ENCODE measurements at places on chromosomes 12 and 14.

GRCh38 chr12:20339060-20339459 is 29.3 kb upstream of the PDE3A start:
- no peak for DNase-seq

DNA sequence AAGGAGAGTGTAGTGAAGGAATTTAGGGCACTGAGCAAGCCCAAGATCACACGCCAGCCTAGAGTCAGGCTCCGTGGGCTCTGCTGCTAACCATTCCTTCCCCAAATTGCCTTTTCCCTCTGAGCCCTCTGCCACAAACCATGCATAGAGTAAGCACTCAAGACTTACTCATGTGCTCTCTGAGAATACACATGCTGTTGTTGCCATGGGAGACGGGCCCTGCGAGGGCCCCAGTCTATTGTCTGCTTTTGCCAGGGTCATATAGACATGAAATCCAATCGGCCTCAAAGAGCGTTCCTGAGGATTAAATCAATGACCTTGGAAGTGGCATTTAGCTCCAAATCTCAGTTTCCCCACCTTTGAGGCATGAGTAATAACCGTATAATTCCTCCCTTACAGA is 48.7 kb upstream of the WSCD2 start:
- no peak for DNase-seq

DNA sequence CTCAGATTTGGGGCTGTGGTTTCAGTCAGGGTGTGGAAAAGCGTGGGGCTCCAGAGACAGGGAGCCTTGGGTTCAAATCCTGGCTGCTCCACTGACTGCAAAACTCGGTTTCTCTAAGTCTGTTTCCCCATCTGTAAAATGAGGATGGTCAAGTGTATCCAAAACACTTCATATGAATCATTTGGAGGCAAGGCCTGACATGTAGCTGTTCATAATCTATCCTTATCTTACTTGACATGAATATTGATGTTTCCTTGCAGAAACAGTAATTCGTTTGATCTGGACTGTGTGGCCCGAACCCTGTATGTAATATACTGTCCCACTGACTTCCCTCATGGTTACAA is 1.5 kb upstream of the CCDC63 start:
- no peak for DNase-seq

- no peak for DNase-seq
Measured at GRCh38 chr12:18658829-18659228, 79.0 kb downstream of the PLCZ1 start.

GRCh38 chr14:47539031-47539461 is 136.4 kb downstream of the MDGA2 start:
- DNase-seq: no peak

GRCh38 chr14:74563233-74563585 is 48.8 kb downstream of the LTBP2 start:
- DNase-seq: no peak

DNA sequence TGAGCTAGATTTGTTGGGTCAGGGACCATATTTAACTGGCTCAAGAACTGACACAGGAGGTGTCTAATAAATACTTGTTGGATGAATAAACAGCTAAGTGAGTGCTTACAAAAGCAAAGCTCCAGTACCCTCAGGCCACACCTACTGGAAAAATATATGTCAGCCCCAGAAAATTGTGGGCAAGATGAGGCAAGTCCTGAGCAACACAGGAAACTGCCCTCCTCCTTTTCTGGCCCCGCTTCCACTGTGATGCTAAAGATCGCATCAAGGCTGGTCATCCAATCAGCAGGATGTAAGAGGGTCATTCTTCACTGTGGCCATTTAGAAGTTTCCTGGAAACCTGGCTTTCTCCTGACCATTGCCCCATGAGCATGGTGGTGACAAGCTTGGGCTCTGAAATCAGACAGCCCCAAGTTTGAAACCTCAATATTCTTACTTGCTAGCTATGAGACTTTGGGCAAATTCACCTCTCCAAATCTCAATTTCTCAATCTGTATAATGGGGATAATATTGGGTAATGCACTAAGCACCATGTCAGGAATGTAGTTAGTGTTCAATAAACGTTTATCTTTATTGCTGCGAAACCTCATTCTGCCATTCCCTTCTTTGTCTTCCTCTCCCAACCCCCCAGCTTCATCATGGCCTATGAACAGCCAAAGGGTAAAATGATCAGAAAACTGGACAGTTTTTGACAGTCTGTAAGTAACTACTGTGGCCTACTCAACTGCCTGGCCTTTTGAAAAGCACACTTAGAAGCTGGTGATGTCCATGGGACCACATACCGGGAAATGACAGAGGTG is 139.3 kb upstream of the PZP start:
- no peak for DNase-seq

- no peak for DNase-seq
Measured at GRCh38 chr12:49863946-49864797, 21.3 kb upstream of the BCDIN3D start.

DNA sequence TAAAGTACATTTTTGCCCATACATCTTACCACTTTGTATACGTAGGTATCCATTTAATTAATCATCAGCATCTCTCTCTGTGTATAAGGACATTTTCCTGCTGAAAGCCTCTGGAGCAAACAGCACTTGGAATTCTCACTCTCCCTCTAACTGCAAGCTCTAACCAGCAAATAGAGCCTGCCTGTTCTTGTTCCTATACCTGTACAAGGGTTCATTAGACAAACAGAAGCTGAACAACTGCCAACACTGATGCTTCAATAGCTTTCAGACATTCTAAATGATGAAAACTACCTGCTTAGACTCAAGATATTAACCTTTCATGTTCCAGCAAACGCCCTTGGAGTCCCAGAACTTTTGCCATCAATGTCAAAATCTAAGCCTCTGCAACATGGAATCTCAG is 98.0 kb downstream of the KCNH5 start:
- DNase-seq: no peak

DNA sequence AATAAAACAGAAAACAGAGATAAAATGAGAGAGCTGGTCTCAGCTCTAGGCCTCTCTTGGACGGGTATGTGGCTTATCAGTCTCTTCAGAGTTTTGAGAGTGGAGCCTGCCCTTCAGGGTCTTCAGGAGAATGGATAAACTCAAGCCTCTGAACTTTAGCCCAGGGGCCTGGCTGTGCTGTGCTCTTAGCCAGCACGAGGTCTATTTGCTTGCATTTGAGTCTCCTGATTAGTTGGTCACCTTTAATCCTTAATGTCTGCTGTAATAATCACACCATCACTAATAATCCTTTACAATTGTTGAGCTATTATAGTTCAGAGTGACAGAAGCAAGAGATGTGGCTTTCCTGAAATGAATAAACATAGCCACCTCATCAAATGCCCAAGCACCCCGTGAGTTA is 24.3 kb downstream of the KRT80 start:
- DNase-seq: no peak

DNA sequence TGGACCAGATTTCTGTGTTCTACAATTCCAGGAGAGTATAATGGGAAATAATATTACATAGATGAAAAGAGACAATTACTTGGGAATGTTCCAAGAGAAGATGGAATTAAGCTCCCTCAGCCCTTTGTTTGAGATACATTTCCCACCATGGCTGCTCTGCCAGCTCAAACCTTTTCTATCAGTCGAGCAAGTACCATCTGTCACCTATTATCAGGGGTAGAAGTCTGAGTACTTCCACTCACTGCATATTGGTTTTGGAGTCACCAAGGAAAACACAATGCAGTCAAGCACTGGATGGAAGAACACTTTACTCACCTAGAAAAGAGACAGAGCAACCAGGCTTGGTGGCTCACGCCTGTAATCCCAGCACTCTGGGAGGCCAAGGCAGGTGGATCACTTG is 270.4 kb upstream of the FAR2 start:
- DNase-seq: no peak

DNA sequence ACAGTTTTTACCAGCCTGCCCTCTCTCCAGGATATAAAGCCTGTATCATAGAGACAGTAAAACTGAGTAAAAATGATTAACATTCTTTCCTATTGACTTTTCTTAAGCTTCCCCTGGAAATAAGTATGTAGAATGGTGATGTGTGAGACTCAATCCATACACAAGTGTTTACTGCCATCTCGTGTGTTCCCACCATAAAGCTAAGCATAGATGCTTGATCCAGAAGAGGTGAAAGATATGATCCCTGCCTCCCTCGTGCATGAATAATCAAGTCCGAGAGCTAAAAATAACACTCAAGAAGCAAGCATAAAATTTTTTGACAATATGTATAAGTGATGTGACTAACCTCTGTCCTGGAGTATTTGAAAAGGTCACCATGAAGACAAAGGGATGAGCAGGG is 16.9 kb upstream of the GSG1 start:
- DNase-seq: no peak
